ENCODE measurements at places on chromosomes 7 and 10.

DNA sequence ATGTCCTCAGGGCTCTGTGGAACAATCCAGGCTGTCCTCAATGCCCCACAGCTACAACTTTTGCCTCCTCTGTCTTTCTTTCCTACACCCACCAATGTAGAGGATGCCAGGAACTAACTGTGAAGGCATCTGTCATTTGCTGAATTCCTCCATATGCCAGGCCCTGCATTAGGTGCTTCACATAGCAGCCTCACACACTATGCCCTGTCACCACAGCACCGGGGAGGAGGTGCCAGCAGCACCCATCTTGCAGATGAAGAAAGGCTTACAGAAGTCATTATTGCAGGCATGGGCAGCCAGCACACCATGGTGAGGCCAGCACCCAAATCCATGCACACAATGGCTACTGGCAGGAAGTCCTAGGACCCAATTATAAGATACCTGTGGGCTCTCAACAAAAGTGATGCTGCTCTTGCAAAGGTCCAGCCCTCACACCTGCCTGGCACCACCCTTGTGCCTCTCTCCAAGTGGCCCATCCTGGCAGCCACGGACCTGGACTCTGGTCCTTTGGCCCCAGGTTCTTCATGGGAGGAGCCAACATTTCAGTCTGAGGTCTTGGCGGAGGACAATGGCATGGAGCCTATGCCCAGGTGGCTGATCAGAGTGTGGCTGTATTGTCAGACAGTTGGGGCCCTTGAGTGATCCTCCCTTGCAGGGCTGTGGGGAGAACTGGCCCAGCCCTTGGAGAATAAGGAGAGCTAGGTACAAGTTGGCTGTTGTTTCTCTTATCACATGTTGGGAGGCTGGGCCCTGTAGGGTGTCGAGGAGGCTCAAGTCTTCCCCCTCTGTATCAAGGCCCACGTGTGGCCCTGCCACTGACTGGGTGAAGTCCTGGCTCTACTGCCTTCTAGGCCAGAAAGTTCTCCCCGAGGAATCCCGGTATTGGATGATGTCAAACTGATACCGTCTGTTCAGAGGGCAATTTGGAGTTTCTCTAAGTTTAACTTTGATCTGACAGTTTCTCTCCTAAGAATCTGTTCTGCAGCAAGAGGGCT lies 14.4 kb upstream of the MYL7 start:
- DNase-seq: no peak

DNA sequence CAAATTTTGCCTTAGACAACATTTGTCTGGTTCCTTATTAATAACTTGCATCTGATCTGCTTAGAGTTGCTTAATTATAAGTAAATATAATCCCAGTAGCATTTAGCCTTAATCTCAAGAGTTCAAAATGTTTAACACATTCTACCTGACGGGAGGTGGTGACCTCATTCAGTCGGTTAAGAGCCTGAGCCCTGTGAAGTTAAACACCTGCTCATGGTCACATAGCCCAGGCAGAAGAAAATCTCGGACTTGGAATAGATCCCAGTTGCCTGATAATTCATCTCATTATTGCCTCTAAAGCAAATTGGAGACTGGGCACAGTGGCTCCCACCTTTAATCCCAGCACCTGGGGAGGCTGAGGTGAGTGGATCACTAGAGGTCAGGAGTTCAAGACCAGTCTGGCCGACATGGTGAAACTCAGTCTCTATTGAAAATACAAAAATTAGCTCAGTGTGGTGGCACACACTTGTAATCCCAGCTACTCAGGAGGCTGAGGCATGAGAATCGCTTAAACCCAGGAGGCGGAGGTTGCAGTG lies 18.6 kb upstream of the ASCC1 start:
- DNase-seq: no peak

GRCh38 chr10:106652279-106652678 lies 512.2 kb downstream of the SORCS1 start:
- DNase-seq: no peak

GRCh38 chr10:116769791-116770190 lies 27.4 kb upstream of the HSPA12A start:
- DNase-seq: peak; percentile 43
